Sciatic nerve (tissue), 2 donors: ENCODE measurements at places on chromosomes 3 and 15. TPM values are rescaled to one million over a fixed set of nuclear protein-coding genes. Genes with fewer than 3 reads are reported as not detected.

DNA sequence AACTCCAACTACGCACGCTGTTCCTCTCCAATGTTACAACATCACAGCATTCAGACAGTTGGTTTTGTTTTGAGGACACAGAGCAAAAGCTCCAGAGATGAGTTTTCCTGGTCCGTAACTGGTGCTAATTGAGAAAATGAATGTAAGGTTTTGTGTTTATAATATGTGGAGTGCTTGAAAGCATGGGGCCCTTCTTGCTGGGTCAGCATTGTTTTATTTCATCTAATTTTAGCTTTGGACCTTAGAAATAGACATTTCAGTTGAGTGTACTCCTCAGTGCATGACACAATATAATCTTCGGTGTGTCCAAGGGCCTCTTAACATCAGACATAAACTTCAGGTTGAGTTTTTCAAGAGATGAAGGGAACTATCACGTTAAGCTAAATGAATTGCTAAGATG is 37.1 kb downstream of the ANAPC13 start:
- DNase-seq = no peak

DNA sequence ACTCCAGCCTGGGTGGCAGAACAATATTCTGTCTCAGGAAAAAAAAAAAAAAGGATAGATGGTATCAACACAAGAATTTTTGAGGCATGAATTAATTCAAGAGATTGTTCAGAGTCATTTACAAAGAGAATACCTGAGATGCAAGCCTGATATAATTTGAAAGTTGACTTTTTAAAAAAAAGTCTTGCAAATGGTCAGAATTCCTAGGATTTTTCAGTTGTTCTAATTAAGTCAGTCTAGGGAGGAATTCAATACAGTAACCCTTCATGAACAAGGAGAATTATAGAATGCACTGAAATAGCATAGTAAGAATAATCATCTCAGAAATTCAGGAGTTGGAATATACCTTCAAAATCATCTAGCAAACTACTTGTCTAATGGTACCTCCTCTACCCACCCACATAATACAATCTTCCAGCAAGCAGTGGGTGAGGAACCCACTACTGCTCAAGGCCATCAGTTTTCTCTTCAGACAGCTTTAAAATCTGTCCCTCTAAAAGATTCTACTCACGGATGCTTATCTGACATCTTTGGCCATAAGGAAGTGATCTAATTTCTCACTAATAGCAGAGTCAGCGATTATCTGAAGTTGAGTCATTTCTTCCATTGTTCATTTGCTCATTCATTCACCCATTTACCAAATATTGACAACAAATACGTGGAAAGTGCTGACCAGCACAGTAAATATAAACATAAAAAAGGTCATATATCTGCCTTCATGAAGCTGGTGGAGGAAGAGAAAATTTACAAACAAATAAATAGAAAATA is 159.6 kb downstream of the GREM1 start:
- no peak for DNase-seq

GRCh38 chr3:172033396-172033795 is 6.0 kb upstream of the FNDC3B start:
- no peak for DNase-seq

GRCh38 chr3:192307631-192308030 is 419.7 kb downstream of the FGF12 start:
- no peak for DNase-seq

GRCh38 chr15:81480645-81481053 is 106.6 kb upstream of the TMC3 start:
- DNase-seq = no peak

GRCh38 chr3:635393-635792 is 438.8 kb downstream of the CHL1 start:
- no peak for DNase-seq

DNA sequence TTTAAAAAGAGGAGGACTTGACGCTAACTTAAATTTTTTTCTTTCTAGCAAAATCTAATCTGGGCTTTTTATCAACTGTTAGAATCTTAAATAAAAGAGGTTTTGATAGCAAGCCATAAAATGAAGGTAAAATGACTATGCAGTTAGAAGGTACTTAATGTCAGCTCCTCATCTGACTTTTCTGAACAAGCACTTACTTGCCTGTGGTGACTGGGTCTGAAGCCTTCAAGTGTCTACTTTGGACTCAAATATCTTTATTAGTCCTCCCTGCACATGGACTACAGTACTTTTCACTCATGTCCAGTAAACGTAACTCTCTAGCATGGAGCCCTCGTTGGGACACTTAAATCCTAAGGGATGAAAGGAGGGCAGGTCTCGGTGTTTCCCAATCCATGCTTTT is 135.9 kb downstream of the P2RY1 start:
- no peak for DNase-seq

DNA sequence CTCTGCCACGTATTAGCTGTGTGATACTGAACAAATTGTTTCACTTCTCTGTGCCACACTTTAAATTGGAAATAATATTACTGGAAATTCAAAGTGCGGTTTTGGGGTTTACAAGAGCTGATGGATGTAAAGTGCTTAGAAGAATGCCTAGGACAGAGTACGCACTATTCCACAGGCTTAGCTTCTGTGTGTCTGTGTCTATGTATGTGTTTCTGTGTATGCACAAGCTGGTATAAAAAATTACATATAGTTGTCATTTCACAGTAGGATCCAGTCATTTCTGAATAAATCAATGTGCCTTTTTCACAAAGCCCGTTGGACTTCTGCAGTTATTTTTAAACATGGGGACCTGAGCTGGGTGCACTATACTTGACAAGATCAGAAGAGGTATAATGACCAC is 370.4 kb downstream of the TUSC7 start:
- no peak for DNase-seq

DNA sequence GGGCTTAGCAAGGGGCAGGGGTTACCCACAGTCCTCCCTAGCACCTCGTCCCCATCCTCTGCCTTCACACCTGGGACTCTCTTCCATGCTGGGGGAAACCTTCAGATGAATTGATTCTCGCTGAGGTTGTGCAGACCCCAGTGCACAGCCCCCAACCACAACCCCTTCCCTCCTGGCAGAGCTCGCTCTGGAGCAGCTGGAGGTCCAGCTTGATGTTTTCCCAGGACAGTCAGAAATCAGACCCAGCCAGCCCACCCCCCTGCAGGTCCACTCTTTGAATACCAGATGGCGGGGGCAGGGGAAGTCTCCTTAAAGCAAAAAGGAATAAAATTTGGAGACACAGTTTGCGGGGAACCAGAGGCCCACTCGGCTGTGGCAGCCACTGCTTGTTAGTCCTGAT is 234.4 kb downstream of the XXYLT1 start:
- peak; percentile 42 for DNase-seq

DNA sequence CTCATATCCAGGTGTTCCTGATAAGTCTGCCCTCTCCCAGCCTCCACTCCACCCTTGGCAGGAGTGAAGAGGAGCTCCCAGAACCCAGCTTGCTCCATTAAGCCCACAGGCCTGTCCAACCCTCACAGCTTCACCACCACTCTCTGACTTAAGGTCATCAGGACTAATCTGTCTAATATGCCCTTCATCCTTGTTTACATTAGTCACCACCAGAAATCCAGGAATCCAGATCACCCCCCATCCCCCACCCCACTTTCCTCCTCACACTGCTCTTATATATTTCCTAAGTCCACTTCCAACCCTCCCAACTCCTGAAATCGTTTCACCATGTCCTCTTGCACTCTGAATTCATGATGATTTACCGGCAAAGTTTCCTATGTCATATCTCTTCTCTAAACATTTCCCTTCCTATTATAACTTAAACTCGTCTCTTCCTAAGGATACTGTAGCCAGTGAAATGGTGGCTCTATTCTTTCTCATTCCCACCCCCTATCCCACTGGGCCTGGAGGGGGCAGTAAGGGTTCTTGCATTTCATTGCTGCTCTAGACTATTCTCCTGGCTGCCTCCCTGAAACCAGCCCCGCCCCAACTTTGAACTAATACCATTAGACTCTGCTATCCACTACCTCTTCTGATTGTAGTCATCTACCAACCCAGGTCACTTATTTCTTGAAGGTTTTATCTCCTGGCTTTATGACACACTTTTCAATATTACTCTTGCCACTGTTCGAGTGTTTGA is 43.4 kb downstream of the PPP2R3A start:
- no peak for DNase-seq

DNA sequence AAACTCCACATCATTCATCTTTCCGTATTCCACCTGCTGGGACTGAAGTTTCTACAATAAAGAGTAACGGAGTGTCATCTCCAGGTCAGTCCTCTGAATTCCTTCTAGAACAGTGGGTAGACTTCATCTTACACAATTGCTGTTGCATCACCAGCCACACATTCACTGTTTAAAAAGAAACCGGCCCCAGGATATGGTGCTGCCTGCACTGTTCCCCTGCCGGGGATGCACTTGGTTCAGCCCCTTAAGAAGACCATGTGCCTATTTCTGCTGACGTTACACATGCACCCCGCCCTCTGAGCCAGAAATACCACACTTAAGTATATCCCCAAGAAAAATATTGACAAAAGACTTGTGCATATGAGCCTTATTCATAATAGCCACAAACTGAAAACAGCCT is 233.4 kb downstream of the FEZF2 start:
- DNase-seq = no peak

DNA sequence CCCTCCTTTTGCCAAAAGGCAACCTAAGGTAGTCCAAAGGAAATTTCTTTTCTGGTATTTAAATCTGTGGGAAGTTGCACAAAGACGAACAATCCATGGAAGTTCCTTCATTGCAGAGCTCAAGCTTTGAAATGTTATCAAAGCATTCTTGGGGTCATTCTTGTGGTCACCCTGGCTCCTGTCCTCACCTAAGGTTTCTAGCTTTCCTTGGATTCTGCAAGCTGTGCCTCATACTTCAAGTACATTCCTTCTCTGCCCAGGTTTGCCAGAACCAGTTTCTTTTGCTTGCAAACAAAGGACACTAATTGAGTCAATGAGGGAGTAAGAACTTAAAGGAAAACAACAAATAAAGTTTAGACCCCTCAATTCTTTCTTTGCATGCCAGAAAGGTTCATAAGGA is 329.8 kb upstream of the PDZRN3 start:
- no peak for DNase-seq

- no peak for DNase-seq
Observed at GRCh38 chr3:108503722-108504121, 6.7 kb downstream of the MYH15 start.

The IL17RD gene
- total RNA-seq = 14.8 TPM

The IP6K1 gene
- 47.6 TPM for total RNA-seq

The ADPRH gene
- total RNA-seq = 9.3 TPM

The MEGF11 gene
- total RNA-seq = 6.8 TPM

The LRRC2 gene
- 2.2 TPM for total RNA-seq

The SLC24A5 gene
- 0.89 TPM for total RNA-seq

The PPM1L gene
- total RNA-seq = 10.0 TPM

The MSL2 gene
- 39.1 TPM for total RNA-seq

The GOLGA8S gene
- total RNA-seq = 1.5 TPM

The IQCF5 gene
- not detected for total RNA-seq

The PTH1R gene
- total RNA-seq = 6.6 TPM

The FBLN2 gene
- total RNA-seq = 236 TPM
